ENCODE measurements at places on chromosomes 2 and 18.

DNA sequence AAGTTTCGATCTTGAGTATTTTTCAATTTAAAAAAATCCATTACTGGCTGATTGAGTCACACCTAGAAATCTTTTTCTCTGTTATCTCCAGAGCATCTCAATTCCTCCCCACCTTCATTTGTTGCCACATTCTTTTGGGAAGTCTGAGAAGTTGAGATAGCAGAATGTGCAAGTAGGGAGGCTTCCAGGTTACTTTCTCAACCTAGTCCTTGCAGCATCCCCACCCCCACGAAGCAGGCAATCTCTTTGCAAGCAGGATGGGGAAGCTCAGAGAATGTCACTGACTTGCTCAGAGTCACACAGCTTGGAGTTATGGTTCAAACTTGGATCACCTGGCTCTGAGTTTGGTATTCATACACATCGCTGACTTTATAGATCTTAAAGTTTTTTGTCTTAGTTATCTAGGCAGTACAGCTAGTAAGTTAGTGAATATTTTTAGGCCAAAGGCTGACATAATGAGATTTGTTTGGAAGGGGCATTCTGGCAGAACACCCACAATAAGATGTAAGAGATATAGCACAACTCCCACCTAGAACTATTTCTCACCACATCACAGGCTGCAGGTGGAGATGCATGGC, 25.9 kb upstream of the LCLAT1 start:
- no peak for DNase-seq

DNA sequence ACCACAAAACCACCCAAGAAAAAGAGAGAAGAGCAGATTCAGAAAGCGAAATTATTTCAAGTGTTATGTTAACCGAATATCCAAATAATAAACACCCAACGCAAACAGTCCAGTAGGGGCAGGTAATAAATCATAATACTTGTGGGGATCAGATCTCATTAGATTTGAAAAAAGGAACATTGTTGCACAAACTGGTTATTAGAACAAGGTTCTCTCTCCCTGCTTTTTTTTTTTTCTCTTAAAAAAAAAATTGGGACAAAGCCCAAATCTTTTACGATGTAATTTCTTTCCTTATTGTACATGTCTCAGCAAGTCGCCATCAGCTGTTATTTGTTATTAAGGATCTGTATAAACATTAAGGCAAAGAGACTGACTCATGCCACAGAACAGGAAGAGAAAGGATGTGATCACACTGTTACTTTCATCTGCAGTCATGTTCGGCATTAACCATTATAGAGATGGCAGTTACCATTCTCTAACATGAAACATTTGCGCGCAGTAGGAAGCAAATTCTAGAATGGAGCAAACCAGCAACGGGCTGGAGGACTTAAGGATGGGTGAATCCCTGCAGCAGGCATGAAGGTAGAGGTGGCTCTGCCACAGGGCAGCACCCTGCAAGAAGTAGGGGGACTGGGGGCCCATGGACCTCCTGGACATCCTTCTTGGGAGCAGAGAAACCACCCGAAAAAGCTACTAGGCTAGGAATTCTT, 42.0 kb downstream of the EPHA4 start:
- no peak for DNase-seq

GRCh38 chr2:124025891-124026434, 876 bp downstream of the CNTNAP5 start:
- DNase-seq: no peak

DNA sequence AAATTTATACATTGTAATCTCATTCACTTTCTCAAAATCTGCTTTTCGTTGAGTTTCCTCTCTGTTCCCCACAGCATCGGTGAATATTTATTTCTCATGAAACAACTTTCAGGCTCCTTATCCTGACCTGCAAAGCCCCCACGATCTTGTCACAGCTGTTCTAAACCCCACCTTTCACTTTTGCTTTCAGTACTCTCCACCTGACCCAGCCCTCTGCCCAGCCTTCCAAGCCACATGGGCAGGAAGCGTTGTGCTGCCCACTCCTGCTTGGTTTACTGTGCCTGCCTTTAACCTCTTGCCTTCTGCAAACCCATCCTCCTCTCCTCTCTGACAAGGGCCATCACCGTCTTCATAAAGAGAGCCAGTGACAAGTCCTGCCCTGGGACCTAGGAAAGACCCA, 262.5 kb downstream of the GALR1 start:
- no peak for DNase-seq

- no peak for DNase-seq
Observed at GRCh38 chr2:100861340-100861739, 41.4 kb downstream of the NPAS2 start.

GRCh38 chr2:197159661-197160211, 150.8 kb downstream of the ANKRD44 start:
- no peak for DNase-seq

DNA sequence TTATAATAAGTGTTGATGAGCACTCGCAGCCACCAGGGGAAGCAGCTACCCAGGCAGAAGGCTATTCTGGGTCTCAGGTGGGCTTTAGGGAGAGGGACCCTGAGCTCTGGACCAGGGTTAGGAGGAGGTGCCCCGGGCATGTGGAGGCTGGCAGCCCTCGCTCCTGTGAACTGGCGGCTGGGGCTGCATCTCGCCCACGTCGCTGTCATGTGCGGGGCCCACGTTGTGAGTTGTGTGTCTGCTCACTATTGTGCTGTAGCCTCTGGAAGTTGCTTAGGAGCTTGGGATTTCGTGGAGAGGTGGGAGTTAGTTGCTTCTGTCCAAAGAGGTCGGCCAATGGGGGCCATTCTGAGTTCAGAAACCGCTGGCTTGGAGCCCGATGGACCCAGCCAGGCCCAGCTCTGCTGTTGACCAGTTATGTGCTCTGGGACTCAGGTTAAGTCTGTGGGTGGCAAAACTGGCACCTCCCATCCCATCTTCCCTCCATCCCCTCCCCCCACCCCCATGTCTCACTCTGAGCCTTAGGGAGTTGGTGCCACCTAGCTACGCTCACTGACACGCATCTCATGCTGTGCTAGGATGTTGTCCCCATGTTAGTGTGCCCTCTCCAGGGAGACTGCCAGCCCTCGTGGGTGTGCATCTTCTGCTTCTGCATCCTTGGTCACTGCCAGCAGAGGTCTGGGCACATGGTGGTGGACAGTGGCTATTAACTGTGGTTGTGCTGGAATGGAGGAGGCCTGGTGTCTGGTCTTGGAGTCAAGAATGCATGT, 18.5 kb downstream of the RRM2 start:
- peak; percentile 22 for DNase-seq

- no peak for DNase-seq
Observed at GRCh38 chr2:151851761-151852160, 23.5 kb upstream of the ARL5A start.

- no peak for DNase-seq
Observed at GRCh38 chr2:23410596-23410995, 25.6 kb downstream of the KLHL29 start.

DNA sequence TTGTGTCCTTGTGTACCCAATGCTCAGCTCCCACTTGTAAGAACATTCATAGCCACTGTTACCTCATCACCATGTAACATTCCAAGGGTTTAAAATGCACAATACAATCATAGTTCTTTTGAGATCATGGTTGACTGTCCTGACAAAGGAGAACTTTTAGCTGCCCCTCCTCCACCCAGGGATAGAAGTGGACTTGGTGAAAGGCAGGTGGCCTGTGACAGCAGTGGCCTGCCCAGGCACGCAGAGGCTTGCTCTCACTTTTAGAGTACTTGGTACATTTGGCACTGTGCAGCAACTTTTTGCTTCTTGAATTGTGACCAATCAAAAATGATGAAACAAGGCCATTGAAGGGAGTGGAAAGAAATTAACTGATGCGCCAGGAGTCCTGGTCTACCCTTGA, 108.7 kb downstream of the ANKRD44 start:
- DNase-seq: no peak

- no peak for DNase-seq
Observed at GRCh38 chr2:207759890-207760289, 9.8 kb downstream of the FZD5 start.

GRCh38 chr18:22279741-22280452, 110.5 kb downstream of the GATA6 start:
- no peak for DNase-seq

DNA sequence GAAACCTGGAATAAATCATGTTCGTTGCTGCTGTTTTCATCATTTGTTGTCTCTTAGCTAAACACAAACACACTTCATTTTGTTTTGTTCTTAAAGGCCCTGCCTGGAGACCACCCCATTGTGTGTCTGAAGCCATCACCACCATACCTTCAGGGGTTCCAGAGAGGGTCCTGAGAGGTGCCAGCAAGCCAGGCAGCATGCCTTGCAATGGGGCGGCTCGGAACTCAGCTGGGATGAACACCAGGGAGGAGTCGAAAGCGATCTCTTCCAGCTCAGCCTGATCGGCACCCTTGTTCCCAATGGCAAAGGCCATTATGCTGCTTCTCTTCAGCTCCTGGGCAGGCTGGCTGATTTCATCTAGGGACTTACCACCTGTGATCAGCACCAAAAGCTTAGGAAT, 33.2 kb downstream of the COL6A3 start:
- DNase-seq: no peak

DNA sequence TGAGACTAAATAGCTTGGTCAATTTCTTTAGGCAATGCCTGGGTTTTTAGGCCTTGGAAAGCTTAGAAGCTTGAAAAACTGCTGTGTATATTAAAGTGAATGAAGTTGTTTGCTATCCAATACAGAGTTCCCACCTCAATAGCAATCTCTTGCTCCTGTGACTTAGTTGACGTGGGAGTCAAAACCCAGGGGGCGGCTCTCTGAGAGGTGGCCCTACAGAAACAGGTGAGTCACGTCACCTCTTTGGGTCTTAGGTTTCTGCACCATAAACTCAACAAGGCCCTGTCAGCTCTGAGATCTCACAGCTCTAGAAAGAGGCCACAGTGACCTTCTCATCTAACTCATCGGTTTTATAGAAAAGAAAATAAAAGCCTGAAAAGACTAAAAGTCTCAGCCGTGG, 79.6 kb downstream of the ADD2 start:
- DNase-seq: peak; percentile 3

DNA sequence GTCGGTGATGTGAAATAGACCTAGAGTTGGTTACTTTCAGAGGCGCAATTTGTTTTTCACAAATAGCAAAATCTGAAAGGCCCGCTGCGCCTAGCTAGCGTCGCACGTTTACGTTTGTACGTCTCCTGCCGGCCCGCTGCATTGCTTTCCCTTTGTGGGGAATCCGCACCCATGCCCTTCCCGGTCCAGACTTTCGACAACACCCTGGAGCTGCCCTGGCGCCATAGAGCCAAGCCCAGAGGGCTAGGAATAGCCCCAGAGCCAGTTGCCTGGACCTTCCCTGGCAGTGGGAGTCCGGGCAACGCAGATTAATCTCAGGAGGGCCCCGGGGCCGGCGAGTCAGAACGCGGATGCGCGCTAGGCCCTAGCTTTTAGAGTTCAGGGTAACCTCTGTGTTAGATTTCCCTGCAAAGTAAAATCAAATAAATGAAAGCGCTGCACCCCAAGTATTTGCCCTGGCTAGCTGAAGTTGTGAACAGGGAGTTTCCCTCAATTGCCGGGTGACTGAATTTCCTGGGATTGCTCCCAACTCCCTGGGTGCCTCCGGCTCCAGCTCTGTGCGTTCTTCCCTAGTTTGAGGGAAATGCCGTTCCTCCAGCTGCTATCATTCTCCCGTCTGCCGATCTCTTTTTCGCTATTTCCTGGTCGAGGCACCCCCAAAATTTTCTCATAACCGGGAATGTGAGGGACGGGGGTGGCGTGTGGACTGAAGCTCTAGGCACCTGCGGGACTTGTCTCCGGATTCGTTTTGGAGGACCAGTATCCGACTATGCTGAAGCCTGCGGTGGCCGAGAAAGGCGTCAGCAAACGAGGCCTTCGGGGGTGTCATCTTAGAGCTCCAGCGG, 1.2 kb upstream of the EN1 start:
- DNase-seq: no peak

DNA sequence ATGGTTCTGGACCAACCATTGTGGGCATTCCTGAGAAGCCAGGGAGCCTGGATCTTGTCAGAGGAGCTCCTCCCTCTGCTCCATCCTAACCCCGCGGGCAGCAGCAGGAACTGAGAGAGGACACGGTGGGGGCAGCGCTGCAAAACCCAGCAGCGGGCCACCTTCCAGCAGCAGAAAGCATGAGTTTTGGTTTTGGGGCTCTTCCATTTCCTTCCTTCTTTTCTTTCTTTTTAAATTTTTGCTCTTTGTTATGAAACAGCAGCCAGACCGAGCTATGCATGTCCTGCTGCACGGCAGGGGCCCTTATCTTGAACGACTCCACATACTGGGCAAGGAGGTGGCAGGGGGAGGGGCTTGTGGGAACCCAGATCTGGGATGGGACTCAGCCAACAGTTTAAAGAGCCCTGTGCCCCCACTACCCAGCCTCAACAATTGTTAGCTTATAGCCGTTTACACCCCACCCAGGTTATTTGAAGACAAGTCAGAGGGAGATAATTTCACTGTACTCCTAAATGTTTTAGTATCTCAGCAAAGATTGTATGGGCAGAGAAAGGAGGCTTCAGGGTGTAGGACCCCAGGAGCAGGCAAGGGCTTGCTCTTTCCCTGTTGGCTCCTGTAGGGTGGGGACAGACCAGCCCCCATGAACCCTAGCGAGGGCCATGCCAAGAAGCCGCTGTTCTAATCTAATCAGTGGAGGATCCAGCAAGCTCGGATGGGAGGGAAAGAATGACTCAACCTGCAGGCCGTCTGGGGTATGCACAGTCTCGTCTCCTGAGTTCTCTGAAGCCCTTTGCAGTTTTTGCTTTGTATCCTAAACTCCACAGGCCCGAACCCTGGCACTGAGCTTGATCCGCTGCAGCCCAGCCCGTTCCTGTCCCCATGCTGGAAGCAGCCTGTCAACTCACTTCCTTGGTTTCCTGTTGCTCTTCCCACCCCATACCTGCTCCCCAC, 75.3 kb downstream of the LRRFIP1 start:
- peak; percentile 89 for DNase-seq

DNA sequence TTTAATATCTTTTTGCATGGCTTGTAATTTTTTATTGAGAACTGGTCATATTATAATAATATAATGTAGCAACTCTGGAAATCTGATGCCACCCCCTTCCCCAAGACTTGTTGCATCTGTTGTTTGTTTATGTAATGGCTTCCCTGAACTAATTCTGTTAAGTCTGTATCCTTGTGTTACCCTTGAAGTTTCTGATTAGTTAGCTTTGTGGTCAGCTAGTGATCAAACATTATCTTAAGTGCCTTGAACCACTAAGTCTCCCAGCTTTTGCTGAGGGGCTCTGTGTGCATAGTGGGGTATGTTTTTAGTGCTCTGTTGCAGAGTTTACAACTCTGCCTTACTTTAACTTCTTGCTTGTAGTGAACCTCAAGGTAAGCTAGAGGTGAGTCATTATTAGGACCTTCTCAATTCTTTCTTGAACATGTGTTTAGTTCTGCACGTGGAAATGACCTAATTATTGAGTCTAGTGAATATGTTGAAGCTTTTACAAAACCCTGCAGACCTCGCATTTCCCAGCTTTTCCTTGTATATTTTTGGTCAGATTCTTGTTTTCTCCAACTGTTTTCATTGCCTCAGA, 24.8 kb downstream of the SMCHD1 start:
- DNase-seq: no peak

DNA sequence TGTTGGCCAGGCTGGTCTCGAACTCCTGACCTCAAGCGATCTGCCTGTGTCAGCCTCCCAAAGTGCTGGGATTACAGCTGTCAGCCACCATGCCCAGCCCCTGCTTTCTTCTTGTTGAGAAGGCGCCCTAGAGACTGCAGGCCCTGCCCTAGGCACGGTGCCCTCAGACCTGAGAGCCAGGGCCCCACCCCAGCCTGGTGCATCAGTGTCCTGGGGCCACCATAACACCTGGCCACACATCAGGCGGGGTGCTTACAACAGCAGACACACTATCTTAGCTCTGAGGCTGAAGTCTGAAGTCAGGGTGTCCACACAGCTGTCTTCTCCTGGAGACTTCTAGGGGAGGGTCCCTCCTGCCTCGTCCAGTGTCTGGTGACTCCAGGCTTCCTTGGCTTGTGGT, 120.6 kb downstream of the NDUFA10 start:
- no peak for DNase-seq

GRCh38 chr2:151634736-151635467, 99.4 kb downstream of the NEB start:
- DNase-seq: no peak

All from sigmoid colon (tissue), 7 donors.